NCI-H1048 (cell line): ENCODE measurements at places on chromosomes 7 and 10.
A peak's percentile ranks its signal among the peaks of the same experiment; 100 is the strongest.

DNA sequence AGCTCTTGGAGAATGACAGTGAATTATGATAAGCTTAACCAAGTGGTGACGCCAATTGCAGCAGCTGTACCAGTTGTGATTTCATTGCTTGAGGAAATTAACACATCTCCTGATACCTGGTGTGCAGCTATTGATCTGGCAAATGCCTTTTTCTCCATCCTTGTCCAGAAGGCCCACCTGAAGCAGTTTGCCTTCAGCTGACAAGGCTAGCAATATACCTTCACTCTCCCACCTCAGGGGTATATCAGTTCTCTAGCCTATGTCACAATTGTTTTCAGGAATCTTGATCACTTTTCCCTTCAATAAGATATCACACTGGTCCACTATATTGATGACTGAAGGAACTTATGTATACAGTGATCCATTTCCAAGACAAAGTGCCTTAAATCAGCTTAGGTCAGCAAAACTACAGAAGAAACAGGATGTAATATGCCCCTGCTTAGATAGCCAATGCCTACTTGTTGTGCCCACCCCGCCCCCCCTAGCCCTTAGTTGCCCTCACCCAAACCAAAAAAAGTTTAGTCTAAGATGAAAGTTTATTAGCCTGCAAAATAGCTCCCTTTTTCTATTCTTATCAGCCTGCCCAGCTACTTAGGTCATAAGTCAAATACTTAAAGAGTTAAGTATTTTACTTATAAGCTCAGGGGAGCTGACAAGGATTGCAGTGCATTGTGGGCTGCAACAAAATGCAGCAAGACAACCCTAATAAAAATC, 45.1 kb downstream of the PTPRE start:
- no peak for DNase-seq

DNA sequence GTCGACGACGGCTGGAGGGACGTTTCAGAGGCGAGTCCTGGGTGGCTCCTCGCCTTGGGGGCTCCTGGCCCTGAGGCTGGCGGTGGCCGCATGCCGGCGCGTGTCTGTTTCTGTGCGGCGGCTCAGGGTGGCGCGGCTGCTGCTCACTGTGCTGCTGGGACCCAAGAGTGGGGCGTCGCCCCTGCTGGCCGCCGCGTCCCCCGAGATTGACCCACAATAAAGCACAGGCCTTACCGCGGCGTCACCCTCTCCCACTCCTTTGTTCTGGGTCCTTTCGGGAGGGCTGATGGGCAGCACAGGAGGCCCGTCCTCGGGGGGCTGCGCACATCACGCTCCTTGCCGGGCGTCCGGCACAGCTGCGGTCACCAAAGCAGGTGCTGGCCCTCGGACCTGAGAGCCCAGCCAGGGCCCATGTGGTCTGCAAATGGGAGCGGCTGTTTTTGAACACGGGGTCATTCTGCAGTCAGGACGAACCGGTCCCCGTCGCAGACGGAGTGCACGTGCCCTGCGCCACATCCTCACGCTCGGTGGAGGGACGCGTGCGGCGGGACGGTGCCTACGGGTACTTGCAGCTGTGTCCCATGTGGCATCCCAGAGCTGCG, 19.2 kb downstream of the GET4 start:
- DNase-seq: no peak

- DNase-seq: no peak
Observed at GRCh38 chr7:132458729-132459128, 117.5 kb downstream of the PLXNA4 start.

DNA sequence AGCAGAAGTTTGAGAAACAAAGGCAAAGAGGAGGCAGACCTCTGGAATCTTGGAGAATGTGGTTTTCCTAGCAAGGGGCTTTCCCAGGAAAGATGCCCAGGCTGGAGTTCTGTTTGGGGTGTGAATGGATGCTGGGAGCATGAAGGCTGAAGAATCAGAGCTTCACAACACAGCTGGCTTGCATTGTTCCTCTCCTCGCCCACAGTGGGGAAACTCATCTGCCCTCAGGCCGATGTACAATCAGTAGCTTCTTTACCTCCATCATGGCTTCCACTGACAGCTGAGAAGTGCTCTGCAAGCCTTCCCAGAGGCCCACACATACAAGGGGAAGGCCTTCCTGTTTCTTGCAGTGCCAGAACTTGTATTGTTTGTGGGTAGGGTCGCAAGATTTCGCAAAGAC, 90.8 kb upstream of the HECTD2 start:
- DNase-seq: no peak

- no peak for DNase-seq
Observed at GRCh38 chr7:7529328-7529727, 6.3 kb downstream of the COL28A1 start.

- no peak for DNase-seq
Observed at GRCh38 chr7:141295367-141295895, 221.6 kb downstream of the TMEM178B start.

DNA sequence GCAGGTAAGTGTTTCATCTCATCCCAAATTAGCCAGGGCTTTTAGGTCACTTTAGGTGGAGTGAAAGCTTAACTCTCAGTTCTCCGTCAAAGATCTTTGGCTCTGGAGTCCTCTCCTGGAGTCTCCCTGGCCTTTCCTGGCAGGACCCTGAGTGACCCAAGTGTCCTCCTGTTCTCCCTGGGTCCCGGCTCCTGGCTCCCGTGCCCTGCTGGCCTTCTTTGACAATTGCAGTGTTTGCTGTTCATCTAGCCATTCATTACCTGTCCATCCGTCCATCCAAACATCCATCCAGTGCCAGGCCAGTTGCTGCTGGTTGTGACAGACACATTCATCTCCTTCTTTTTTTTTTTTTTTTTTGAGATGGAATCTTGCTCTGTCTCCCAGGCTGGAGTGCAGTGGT, 6.2 kb upstream of the TPST1 start:
- DNase-seq: no peak

GRCh38 chr7:12031186-12031585, 179.9 kb upstream of the TMEM106B start:
- DNase-seq: no peak

- DNase-seq: peak; percentile 18
Observed at GRCh38 chr10:79487296-79488194, 24.8 kb upstream of the EIF5AL1 start.

DNA sequence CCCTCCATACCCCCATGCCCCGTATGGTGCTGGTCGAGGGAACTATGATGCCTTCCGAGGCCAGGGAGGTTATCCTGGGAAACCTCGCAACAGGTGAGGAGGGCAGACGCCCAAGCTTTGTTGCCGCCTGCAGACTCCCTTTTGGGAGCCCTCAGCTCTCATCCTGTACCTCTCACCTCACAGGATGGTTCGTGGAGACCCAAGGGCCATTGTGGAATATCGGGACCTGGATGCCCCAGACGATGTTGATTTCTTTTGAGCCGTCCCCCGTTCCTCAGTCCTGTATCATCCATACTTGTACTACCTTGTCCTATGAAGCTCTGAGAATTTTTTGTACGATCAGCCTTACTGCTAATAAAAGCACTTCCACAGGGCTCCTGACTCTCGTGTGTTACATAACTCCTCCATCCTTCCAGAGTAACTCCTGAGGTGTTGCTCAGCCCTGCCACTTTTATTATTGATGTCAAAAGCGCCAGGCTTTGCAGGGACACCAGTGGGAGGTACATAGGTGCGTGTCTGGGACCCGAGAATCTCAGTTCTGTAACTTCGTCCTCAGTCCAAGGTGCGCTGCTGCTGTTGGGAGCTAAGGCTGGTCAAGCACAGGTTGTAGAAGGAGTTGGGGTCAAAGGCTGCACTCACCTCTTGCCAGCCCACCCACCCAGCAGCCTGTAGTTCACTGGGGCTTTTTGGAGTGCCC, 1.1 kb downstream of the UFSP1 start:
- DNase-seq: no peak

GRCh38 chr7:122887198-122887597, 938 bp upstream of the CADPS2 start:
- DNase-seq: no peak

- DNase-seq: no peak
Observed at GRCh38 chr10:124827474-124827873, 25.9 kb downstream of the ABRAXAS2 start.

DNA sequence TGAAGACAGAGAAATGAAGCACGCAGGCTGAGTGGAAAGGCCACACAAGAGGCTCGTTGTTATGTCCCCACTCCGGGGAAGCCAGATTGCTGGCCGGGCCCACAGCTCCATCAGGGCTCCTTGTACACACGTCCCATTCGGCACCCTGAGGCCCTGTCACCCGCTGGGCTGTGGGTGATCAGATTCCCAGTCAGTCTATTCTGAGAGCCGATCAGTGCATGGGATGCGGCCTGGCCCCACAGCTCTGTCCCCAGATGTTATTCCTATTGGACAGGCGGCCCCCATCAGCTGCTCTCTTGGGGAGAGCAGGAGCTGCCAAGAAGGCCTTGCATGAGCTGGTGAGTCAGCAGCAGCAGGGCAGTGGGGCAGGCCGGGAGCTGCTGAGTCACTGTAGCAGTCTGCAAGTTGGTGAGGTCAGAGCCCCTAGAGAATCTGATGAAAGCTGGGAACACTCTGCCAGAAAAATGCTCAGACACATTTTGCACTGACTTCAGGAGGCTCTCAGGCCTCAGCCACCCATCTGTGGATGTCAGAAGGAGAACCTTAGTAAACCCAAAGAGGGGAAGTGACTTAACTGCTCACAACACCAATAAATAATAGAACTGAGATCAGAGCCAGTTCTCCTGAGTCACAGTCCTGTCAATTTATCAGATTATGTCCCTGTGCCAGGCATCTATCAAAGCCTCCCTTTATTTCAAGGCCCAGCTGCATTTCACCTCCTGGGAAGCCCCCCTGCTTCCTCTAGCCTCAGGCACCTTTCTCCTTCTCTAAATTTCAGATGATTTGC, 9.4 kb upstream of the PSAP start:
- no peak for DNase-seq

GRCh38 chr10:63707254-63707910, 186.2 kb downstream of the REEP3 start:
- no peak for DNase-seq

- DNase-seq: no peak
Observed at GRCh38 chr10:121865554-121865953, 62.3 kb downstream of the ATE1 start.

GRCh38 chr10:27663621-27664020, 82.0 kb downstream of the MKX start:
- DNase-seq: no peak

DNA sequence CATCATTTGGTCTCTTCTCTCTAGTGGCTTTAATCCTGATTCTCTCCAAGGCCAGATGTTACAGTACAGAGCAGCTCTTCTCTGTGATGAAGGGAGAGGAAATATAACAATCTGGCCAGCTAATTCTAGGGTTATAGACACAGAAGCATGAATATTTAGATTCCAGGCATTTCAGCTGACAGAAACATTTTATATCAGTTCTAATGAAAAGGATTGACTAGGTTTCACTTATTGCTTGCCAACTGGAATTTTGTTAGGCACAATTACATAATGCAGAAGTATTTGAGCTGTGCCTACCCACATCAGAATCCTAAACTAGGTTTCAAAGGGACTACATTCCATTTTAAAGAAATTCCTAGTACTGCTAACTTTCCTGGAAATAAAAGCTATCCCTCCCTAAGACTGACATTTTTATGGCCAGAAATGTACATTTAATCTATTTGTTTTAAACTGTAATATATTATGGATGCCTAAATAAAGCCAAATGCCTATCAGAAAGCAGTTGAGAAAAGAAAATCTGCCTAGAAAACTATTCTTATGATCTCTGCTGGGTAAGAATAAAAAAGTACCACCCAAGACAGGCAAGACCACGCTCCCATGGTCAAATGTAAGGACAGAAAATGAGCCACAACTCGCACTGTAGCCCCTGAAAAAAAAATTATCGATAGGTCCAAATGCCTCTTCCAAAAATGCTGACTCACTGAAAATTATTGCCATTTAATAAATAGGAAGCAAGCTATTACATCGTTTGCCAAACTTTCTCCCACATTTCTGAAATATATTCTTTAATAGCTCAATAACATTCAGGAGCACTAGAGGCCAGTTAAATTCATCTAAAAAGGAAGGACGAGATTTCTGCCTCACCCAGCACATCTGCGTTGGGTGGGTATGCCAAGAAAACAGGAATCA, 498.1 kb downstream of the KCNMA1 start:
- DNase-seq: no peak

GRCh38 chr10:81817596-81818170, 57.3 kb upstream of the NRG3 start:
- no peak for DNase-seq

GRCh38 chr7:107327986-107328569, 141.8 kb upstream of the GPR22 start:
- DNase-seq: peak; percentile 43

- no peak for DNase-seq
Observed at GRCh38 chr10:79153745-79154144, 85.0 kb downstream of the ZMIZ1 start.

DNA sequence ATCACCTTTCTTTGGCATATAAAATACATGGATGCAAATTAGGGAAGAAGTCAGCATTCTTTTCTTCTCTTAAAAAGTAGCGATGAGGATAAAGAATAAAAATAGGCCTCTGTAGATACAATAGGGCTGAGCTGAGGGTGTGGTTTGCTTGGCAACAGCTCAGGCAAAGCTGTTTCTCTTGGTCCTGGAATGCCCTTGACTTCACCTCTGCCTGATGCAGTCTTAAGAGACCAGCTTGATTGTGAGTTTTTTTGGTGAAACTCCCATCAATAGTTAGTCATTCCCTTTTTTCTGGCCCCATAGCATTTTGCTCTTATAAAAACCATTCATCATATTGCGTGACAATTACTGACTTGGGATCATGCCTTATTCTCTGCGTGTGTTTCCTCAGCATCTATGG, 42.1 kb upstream of the MKLN1 start:
- no peak for DNase-seq

DNA sequence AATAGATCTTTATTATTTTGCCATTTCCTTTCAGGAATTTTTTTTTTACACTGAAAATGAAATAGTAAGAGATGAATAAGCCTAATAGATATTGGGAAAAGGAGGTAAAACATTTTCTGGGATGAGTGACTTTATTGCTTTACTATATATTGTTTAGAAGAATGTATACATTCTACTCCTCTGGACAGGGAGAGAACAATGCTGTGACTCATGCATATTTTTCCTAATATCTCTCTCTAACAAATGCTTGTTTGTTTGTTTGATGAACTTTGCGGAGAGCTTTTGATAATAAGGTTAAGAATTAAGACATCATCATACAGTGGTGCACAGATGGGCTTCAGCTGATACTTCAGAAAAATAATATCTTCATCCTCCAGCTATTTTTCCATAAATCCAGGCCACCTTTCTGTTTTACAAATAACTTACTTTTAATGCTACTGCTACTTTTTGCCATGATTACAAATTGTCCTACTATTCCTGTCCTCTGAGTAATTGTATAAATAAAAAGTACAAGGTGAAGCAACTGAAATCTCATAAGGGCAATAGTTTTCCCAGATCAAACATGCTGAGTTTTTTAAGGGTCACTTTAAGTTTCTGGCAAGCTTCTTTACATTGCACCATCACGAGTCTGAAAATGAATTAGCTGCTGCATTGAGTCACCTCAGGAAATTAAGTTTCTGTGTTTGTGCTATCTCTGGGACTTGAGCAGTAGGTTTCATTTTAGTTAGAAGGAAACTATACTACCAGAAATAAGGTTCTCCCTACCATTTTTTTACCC, 207.3 kb upstream of the POT1 start:
- DNase-seq: no peak

DNA sequence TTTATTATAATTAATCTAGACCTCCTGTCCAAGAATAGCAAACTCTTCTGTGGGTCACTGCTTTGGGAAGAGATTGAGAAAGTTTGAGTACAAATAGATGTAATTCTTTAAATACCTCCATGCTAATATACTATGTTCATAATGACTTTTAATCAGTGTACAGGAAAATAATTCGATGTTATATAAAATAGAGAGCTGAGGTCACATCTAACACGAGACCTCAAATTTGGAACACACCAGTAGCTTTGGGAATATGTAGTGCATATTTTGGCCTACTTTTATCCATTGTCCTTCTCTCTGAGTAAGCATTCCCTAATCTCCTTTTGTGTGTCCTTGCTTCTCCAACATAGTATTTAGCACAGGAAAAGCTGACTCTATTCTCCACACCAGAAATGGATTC, 27.3 kb upstream of the CABCOCO1 start:
- DNase-seq: no peak
